ENCODE measurements at places on chromosomes 1 and 21. TPM values are rescaled to one million over a fixed set of nuclear protein-coding genes. Genes with fewer than 3 reads are reported as not detected.

The CELSR2 gene
- 0.43 TPM for total RNA-seq

The RGS16 gene
- total RNA-seq, result 19.0 TPM

DNA sequence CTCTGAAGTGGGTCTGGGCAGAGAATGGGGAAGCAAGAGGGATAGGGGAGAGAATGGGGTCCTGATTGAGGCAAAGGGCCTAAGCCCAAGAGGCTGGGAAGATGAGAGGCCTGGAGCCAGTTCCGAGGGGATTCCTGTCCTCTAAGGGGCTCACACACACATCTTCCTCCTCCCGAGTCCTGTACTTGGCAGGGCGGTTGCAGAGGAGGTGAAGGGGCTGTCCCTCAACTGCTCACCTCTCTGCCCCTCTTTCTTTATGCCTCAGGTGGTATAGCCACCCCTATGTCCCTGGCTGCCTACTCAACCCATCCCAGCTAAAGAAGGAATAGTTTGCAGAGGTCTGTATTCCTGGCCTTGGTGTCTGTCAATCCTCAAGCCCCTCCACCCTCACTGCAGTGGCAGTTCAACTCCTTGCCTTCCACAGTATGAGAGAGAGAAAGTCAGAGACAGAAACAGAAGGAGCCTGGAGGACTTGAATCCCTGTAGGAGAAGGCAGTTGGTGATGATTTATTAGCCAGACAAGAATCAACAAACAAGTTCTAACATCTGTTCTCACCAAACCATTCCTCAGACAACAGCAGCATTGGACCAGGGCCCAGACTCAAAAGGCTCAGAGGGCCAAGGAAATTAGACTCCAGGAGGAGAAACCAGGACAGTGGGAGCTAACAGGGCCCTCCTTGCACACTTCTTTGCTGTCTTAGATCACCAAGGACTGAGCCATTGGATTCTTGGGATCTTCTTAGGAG, 10.7 kb downstream of the SH2D2A start:
- no peak overlapping the region for H3K27ac ChIP-seq
- H3K4me1 ChIP-seq, result no peaks in the 10 kb centered on the region
- no peak overlapping the region for H3K4me3 ChIP-seq
- DNase-seq, result no peak
- H3K27me3 ChIP-seq, result no peaks in the 10 kb centered on the region
- no peaks in the 10 kb centered on the region for H3K36me3 ChIP-seq

GRCh38 chr1:180614730-180615129, 17.1 kb upstream of the XPR1 start:
- no peaks in the 10 kb centered on the region for H3K36me3 ChIP-seq
- H3K4me3 ChIP-seq, result no peak overlapping the region
- no peak overlapping the region for H3K27ac ChIP-seq
- no peak for DNase-seq
- peaks cover 23% of the 10 kb centered on the region for H3K4me1 ChIP-seq

DNA sequence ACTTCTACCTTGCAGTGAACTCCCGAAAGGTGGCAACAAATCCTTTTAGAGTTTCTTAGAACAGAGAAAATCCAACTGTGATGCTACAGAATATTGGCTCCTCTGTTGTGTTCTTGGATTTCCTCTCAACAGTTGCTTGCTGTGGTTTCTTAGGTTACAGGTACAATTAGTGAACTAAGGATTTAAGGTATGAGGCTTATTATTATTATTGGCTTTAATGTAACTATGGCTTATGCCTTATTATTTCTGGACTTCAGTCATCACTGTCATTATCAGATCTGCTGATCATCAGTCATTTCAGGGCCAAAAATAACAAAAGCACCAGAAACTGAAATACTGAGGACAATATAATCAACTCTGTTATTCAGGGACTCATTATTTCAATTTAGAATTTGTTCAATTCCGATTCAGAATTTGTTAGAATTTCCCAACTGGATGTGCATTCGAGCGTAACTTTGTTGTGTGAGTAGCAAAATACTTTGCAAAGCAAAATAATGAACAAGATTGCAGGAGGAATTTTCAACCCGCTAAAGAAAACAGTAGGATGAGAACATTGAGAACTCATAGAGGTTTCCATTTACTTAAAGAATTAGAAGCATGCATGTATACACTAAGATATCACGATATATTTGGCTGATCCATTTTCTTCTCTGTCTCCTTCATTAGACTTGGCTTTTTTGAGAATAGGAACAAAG, 65.5 kb upstream of the AK4 start:
- H3K36me3 ChIP-seq, result no peaks in the 10 kb centered on the region
- DNase-seq, result no peak
- no peaks in the 10 kb centered on the region for H3K27me3 ChIP-seq
- H3K4me1 ChIP-seq, result no peaks in the 10 kb centered on the region
- no peak overlapping the region for H3K4me3 ChIP-seq

GRCh38 chr1:118151312-118151937, 33.6 kb downstream of the SPAG17 start:
- no peak overlapping the region for H3K4me3 ChIP-seq
- H3K36me3 ChIP-seq, result no peaks in the 10 kb centered on the region
- DNase-seq, result peak; percentile 79
- H3K27ac ChIP-seq, result no peak overlapping the region

DNA sequence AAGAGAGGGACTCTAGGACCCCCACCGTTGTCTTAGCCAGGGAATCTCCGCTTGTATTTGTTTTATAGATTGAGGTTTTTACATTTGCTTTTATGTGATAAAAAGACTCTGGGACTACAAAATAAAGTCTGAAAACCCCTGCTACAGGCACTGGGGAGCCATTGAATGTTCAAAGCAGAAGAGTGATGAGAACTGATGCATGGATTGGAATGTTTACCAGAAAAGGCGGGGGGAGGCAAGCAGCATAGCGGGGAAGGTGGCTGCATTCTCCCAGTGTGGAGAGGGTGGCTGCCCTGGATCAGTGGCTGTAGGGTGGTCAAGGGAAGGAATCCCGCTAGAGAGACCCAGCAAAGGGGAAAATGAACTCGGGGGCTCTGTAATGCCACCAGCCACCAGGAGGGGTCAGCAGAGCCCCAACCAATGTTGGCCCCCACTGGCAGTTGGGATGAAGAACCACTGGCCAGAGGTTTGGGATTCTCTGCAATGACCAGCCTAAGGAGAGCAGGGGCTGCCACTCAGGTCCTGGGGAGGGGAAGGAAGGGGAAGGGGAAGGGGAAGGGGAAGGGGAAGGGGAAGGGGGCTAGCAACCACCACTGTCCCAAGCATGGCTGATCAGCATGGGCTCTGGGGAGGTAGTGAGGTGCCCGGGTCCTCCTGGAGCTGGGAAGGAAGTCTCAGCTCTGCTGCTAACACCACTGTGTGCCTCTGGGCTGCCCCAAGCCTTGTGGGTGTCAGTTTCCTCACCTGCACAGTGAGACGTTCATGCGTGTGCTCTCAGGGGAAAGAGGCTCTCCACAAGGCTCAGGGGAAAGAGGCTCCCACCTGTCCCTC, 19.2 kb upstream of the PEF1 start:
- H3K27ac ChIP-seq, result no peak overlapping the region
- DNase-seq, result peak; percentile 80
- H3K36me3 ChIP-seq, result no peaks in the 10 kb centered on the region
- H3K27me3 ChIP-seq, result no peaks in the 10 kb centered on the region
- no peak overlapping the region for H3K4me3 ChIP-seq

Data from Karpas-422 (cell line).